Amygdala (tissue), 56 donors: ENCODE measurements at places on chromosomes 13 and 19.

DNA sequence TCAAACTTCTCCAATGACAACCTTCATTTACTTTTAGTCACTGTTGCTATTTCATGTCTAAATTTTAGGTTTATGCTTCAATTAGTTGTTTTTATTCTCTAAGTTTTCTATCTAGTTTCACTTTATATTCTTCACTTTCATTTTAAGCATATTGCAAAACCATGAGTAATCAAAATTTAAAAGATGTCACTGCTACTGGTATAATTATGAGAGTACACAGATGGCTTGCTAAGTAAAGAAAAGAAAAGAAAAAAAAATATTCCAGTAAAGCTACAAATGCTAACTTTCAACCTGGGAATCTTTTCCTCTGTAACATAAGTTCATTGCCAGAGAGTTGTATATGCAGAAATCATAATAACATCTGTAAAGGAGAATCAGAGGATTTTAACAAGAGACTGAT is 1624.7 kb downstream of the PCDH9 start:
- DNase-seq: no peak

DNA sequence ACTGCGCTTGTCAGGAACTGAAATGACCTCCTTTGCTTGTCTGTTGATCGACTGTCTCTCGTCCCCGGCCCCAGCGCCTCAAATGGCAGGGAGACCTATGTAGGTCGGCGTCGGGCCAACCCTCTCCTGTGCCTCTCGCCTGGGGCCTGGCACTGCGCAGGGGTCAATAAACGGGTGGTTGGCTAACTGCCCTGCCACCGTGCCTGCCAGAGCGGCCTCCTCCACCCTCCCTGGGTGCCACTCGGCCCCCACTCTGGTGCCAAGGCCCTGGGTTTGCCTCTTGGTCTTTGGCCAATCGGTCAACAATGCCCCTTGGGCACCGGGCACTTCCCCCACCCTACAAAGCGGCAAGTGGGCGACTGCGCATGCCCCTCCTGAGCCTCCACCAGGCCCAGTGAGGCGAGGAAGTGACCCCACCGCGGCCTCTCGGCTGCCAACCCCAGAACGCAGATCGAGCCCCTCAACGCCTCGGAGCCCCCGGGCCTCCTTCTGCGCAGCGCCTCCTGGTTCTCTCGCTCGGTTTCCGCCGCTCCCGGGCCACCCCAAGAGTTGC is 1.1 kb downstream of the KEAP1 start:
- DNase-seq: peak; percentile 51

- no peak for DNase-seq
These were observed 6.1 kb downstream of the PTGIR start for GRCh38 chr19:46618670-46619231.

DNA sequence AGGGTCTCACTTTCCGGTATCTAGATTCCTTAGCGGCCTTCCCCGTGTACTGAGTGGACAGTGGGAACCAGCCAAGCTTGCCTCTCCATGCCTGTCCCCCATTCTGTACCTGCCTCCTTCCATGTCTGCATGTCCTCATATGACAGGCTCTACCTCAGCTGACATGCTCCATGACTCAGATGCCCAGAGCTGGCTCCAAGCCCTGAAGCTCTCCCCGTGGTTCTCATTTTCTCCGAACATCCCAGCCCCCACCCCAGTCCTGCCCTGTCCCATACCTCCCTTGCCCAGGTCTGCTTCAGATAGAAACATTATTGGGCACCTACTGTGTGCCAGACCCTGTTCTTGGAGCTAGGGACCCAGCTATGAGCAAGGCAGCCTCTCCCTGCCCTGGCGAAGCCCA is 17.1 kb upstream of the SHFL start:
- no peak for DNase-seq

- DNase-seq: no peak
These were observed 474 bp upstream of the IFT88 start for GRCh38 chr13:20566468-20566897.

GRCh38 chr19:3710265-3710812 is 2.2 kb downstream of the TJP3 start:
- no peak for DNase-seq

- no peak for DNase-seq
These were observed 13.0 kb upstream of the LCP1 start for GRCh38 chr13:46195016-46195415.

DNA sequence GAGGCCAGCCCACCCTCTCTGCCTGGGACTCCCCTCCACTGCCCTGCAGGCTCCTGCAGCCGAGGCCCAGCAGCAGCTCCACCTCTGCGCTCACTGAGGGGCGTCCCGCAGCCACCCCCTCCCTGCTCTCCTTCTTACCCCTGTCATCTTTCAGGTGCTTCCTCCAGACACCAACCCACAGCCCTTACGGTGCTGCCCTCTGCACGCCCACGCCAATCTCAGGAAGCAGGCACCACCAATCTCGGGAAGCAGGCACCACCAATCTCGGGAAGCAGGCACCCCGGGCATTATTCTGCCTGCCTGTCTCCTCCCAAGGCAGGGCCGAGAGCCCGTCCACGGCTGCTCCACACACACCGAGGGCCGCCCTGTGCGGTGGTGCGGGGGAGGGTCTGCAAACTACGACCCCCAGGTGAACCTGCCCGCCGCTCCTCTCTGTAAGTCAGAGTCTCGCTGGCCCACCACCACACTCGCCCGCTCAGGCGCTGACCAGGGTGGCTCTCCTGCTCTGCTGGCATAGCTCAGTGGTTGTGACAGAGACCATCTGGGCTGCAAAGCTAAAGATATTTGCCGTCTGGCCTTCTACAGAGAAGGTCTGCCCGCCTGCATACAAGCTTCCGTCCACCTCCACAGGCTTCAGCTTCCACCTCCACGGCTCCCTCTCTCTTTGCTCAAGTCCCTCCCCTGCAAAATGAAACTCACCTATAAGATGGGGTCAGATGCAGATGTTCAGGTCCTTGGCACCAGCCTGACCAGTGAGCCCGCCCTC is 2.9 kb downstream of the LSM7 start:
- DNase-seq: no peak

DNA sequence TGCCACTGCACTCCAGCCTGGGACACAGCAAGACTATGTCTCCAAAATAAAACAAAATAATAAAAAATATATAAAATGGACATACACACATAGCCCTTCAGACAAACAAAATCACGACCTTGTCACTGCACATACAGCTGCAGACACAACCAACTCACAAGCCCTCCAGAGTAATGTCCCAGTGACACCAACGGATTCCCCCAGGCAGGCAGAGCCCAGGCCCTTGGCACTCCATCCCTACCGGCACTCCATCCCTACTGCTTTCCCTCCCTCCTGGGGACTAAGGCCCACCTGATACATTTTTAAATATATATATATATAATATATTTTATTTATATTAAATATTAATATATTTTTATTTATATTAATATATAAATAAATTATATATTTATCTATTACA is 18.5 kb downstream of the ZNF101 start:
- no peak for DNase-seq

- no peak for DNase-seq
These were observed 184.8 kb downstream of the SHISA2 start for GRCh38 chr13:25867038-25867437.
